ENCODE measurements at places on chromosomes 2 and 18. TPM values are rescaled to one million over a fixed set of nuclear protein-coding genes. Genes with fewer than 3 reads are reported as not detected.

TBR1 gene
- total RNA-seq, result 0.29 TPM

PLEKHM3 gene
- 26.7 TPM for total RNA-seq

TMEM214 gene
- total RNA-seq, result 33.5 TPM

DSG4 gene
- not detected for total RNA-seq

ALLC gene
- not detected for total RNA-seq

AQP12B gene
- total RNA-seq, result 0.58 TPM

LYG2 gene
- not detected for total RNA-seq

GNAL gene
- total RNA-seq, result 1.8 TPM

C2orf78 gene
- not detected for total RNA-seq

KCNG2 gene
- 1.4 TPM for total RNA-seq

SULT6B1 gene
- total RNA-seq, result not detected

CYS1 gene
- total RNA-seq, result 151 TPM

ASB18 gene
- 2.0 TPM for total RNA-seq

CYP20A1 gene
- 27.0 TPM for total RNA-seq

FZD7 gene
- 76.1 TPM for total RNA-seq

TEX51 gene
- total RNA-seq, result not detected

TUBB8B gene
- not detected for total RNA-seq

MYO7B gene
- total RNA-seq, result 21.7 TPM

TRPM8 gene
- total RNA-seq, result not detected

SLC11A1 gene
- total RNA-seq, result 15.5 TPM

POTEJ gene
- total RNA-seq, result 0.12 TPM

GPBAR1 gene
- 1.9 TPM for total RNA-seq

SCN1A gene
- total RNA-seq, result 0.06 TPM

ZEB2 gene
- total RNA-seq, result 240 TPM

CRYGD gene
- total RNA-seq, result not detected

TBC1D8 gene
- 34.9 TPM for total RNA-seq

GLI2 gene
- 18.7 TPM for total RNA-seq

IL36A gene
- not detected for total RNA-seq

VSNL1 gene
- 3.3 TPM for total RNA-seq

CD226 gene
- 2.9 TPM for total RNA-seq

OTOS gene
- not detected for total RNA-seq
